GM13977 (cell line): ENCODE measurements at places on chromosomes 12 and 14.
A peak's percentile ranks its signal among the peaks of the same experiment; 100 is the strongest.

DNA sequence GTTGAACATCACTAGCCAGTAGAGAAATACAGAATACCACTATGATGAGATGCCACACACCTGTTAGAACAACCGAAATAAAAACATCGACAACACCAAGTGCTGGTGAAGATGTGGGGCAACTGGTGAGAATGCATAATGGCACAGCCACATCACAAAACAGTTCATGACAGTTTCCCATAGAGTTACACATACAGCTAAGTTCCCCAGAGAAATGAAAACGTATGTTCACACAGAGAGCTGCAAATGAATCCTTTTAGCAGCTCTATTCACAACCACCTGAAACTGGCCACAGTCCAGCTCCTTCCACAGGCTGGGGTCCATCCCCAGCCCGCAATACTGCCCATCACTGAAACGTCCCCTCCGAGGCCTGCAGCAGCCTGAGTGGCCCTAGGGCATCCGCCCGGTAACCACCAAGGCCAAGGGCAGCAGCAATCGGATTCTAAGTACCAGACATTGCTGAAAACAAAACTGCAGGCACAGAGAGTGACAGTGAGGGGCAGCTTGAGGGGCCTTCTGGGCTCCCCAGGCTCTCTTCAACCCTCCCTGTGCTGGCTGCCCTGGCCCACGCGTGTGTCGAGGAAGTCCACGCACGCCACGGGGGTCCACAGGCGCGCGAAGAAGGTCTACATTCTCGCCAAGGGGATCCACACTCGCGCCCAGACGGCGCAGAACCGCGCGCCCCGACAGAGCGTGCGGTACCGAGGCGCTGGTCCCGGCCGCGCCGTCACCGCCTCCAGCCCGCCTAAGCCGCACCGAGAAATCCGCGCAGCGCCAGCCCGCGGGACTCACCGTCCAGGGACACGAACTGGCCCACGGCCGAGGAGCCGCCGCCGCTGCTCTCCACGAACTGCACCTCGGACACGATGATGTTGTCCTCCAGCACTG lies 903 bp downstream of the BRF1 start:
- no peak for DNase-seq

GRCh38 chr14:96257056-96257455 lies 1.0 kb downstream of the BDKRB1 start:
- DNase-seq = no peak

- no peak for DNase-seq
Measured at GRCh38 chr14:83988275-83988674, 1541.7 kb upstream of the FLRT2 start.

DNA sequence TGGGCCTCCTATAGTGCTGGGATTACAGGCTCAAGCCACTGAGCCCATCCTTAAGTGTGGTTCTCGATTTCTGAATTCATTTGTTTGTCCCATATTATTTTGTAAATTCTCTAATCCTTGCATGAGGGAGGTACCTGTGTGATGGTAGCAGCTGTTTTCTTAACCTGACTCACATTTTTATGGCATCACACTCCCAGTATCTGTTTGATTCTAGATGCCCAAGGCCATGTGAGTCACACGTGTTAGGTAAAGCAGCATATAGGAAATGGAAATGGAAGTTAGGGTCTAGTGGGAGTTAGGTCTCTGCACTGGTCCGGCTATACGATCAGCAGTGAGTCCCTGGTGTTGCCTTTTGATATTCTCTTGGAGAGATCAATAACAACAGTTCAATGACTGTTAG lies 198.1 kb downstream of the ERC1 start:
- no peak for DNase-seq

DNA sequence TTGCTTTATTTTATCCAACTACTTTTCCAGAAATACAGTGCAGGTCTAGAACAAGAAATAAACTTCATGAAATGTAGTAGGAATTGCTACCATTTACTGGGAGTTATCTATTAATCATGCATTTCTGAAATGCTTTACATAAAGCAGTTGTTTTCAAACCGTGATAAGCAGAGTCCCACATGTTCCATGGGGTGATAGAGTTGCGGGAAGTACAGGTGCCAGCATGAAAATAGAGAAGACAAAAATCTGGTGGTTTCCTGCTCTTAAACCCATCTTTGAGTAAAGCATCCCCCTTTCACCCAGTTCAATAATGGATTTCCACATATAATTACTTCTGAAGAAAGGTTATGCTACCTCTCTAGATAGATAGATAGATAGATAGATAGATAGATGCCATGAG lies 123.7 kb upstream of the PDZRN4 start:
- no peak for DNase-seq

- DNase-seq = no peak
Measured at GRCh38 chr12:3333991-3334391, 157.0 kb upstream of the PRMT8 start.

DNA sequence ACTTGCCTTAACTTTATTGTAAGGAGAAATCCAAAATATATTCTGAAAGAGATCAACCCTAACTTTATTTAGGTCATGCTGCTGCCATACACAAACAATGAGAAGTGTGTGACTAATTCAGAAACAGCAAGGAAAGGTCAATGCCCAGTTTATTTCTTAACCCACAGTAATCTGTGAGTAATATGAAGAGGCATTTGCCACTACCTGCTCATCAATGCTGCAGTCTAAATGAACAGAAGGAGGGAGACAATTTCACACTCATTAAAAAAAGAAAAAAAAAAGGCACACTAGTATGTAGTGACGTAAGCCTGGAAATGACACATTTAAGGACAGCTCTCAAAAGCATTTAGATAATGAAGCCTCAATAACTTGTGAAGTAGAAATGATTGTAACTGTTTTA lies 90.5 kb upstream of the FOXN3 start:
- peak; percentile 26 for DNase-seq

DNA sequence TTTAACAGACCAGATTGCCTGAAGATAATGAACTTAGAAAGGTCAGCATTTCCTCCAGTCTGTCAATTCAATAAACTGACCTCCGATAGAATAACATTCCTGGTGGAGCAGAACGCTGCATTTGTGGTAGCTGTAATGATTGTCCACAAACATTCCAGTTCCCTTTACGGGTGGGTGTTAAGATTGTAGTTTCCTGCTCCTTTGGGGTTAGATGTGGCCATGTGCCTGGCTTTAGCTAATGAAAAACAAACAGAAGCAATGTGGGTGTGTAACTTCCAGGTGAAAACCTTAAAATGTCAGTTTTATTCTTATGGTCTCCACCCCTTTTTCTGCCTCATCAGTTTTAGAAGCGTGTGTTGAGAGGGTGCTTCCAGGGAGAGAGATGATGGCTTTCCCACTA lies 217.3 kb upstream of the CRY1 start:
- DNase-seq = no peak

GRCh38 chr12:18168016-18168415 lies 78.0 kb upstream of the RERGL start:
- no peak for DNase-seq

DNA sequence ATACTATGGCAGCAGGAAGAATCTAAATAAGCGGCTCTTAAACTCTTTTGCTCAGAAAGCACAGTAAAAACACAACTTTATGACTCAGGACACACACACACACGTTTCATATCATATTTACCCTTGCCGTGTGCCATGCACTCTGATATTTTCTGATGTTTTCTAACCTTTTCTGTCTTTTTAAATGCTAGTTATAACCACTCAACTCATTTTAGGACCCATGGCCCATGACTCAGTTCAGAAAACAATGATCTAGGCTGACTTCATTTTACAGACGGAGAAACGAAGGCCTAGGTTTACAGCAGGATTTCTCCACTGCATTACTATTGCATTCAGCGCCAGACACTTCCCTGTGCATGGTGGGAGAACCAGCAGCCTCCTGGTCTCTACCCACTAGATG lies 9.1 kb downstream of the VWF start:
- DNase-seq = no peak

GRCh38 chr12:67245571-67245970 lies 23.6 kb upstream of the CAND1 start:
- no peak for DNase-seq
